ENCODE measurements at places on chromosomes 11 and 22.

GRCh38 chr11:20038972-20039371 is 121.3 kb downstream of the DBX1 start:
- no peak for DNase-seq

- no peak for DNase-seq
These were observed 1.2 kb upstream of the AHNAK start for GRCh38 chr11:62547691-62548281.

DNA sequence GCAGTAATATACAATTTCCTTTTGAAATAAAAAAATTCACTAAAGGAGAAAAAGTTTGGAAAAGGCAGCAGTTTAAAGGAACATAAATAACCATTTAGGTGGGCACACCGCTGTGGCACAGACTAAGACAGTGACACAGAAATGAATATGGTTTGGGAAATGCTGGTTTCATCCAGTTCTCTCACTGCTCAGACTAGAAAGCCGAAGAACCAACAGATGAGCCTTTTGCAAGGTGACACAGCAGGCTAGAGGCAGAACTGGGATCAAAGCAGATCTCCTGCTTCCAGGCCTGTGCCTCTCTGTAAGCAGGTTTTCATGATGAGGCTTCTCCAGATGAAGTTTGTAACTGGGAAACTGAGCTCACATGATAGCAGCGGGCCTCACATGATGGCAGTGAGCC is 380.0 kb upstream of the NARS2 start:
- DNase-seq: no peak

DNA sequence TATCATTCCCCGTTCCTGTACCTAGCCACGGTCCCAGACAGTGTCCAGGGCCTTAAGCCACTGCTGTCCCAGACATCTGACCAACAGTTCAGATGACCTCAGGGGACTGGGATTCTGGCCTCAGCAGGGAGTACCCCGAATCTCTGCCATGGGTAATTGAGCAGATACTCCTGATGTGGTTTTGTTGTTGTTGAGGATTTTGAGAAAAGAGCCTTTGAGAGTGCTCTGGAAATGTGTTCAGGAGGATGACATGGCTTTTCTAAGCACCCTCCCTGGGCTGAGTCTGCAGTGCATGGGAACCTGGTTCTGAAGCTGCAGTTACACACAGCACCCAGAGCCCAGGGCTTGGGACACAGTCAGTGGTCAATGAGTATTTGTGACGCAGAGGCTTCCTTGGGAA is 30.4 kb downstream of the ADAMTS15 start:
- no peak for DNase-seq

- no peak for DNase-seq
These were observed at the start of gene FXYD6 for GRCh38 chr11:117876341-117877119. Gene FXYD6, minus strand, starts transcription at chr11:117876658. Its CDS starts 33,882 bp downstream, at chr11:117842776.

DNA sequence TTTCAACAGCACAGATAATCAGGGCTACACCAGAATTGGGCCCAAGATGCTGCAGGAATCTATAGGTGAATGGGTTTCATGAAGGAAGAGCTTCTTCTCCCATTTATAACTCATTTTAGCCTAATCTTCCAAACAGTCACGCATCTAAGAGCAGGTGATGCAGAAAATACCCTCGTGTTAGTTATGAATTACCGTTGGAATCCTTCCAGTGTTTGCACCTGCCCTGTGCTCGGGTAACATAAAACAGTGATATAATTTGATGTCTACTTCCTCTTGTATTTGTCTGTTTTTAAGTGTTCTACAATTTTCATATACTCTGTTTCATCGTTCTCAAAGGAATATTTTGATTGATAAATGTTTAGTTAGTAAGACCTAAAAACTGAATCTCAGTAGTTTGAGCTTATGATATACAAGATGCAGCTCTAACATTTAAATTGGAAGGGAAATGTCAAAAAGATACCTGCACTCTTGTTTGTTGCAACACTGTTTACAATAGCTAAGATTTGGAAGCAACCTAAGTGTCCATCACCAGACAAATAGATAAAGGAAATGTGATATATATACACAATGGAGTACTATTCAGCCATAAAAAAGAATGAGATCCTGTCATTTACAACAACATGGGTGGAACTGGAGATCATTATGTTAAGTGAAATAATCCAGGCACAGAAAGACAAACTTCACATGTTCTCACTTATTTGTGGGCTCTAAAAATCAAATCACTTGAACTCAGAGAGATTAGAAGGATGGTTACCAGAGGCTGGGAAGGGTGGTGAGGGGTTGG is 42.1 kb downstream of the PPARA start:
- no peak for DNase-seq

DNA sequence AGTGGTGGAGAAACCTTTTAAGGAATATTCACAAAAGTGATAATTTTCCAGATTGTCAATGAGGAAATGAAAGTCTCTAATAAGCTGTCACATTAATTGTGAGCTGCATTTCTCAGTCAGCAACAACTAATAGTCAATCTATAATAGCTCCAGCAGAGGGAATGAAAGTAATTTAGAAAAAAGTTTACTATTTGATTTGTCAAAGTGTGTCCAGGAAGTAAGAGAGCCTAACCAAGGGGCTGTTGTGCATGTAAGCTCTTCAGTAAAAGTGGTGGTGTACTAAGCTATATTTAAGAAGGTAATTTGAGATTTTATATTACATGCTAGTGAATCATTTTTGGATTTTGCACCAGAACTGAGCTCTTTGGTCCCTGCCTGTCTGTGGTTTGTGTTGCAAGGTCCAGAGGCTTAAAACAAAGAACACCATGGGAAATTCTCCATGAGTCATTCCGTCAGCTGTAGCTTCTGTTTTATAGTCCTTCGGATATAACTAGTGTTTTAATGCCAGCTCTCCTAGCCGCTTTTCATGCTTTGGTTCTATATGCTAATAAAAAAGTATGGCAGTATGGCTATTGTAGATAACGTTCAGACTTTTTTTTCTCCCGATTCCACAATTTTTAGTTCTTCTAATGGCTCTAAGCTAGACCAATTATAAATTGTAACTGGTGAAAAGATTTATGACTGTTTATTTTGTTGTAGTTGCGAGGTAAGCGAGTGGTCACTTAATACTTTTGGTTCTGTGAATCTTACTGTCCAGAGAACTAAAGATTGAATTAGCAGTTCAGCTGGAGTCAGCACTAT is 64.6 kb downstream of the ARHGEF12 start:
- DNase-seq: no peak

DNA sequence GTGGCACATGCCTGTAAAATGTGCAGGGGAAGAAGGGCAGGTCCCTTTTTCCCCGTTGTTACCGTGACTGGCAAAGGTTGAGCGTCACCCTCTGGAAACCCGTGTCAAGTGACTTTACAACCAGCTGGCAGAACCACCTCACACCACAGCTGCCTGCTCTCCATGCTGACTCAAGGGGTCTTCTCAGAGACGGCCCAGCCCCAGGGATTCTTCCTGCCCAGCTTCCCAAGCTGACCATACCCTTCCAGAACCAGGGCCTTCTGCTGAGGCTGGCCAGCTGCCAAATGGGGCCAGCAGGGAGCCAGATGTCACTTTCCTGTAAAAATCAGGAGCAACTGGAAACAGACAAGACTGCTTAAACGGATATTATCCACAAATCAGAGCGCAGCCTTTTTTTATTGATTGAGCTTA is 6.3 kb downstream of the PC start:
- no peak for DNase-seq

DNA sequence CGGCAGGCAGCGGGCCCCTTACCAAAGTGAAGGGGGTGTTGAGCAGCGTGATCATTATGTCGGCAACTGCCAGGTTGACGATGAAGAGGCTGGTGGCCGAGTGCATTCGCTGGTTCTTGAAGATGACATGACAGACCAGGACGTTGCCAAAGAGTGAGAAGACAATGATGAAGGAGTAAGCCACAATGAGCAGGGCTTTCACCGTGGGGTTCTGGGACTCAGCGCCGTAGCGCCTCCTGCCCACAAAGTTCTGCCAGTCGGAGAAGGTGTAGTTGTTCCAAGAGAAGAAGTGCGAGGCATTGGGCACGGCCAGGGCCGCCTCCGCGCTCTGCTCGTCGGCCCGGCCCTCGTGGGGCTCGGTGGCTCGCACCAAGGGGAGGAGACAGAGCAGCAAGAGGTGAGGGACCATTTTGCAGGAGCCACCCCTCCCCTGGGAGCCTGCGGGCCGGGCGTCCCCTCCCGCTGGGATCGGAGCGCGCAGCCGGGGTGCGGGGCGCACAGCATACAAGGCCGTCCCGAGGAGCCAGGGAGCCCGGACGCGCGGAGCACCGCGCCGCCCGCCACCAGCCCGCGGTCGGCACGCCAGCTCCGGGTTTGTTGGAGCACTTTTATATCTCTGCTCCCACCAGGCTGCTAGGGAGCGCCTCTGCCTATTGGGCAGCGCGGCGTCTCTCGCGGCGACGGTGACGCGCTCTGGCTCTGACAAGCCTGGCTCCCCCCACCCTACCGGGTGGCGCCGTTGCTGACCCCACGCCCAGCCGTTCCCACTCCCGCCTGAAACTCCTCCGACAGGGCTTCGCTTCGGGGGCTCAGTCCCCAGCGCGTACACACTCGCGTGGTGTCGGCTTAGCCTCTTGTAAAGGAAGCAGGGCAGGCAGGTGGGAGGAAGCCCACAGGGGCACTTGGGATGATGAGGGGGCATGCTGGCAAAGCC is at the start of gene GPR83:
TSS of gene GPR83 (minus strand) at position 581 of the 934 bp plus-strand sequence. CDS start at position 409, 172 bp downstream.
- no peak for DNase-seq

DNA sequence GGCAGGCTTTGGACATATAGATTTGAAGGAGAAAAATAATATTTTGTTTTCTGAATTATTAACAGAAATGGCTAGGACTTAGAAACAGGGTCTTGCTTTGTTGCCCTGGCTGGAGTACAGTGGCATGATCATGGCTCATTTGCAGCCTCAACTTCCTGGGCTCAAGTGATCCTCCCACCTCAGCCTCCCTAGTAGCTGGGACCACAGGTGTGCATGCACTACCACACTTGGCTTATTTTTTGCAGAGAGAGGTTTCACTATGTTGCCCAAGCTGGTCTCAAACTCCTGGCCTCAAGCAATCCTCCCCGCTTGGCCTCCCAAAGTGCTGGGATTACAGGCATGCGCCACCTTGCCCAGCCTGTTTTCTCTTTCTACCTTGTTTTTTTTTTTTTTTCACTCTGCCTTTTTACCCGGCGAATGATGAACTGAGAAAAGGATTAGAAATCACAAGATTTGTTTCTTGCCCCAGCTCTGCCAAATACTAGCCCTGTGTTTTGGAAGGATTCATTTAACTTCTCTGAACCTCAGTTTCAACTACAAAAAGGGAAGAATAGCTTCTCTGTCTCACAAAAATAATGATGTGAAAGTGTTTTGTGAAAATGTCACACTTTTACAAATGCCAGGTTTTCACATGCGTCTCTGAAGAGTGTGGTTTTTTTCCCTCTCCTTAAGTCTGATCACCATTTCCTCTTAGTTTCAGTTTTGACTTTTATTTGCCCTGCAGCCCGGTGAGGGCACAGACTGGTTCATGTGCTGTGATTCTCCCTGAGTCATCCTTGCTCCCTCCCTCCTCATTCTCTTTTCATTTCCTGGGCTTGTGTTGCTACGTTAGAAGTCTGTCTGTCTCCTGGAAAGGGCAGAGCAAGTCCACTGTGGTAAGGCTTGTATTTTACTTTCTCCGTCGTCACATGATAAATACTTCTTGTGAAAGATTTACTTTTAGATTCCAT is 67.7 kb downstream of the BCL2L13 start:
- DNase-seq: no peak

DNA sequence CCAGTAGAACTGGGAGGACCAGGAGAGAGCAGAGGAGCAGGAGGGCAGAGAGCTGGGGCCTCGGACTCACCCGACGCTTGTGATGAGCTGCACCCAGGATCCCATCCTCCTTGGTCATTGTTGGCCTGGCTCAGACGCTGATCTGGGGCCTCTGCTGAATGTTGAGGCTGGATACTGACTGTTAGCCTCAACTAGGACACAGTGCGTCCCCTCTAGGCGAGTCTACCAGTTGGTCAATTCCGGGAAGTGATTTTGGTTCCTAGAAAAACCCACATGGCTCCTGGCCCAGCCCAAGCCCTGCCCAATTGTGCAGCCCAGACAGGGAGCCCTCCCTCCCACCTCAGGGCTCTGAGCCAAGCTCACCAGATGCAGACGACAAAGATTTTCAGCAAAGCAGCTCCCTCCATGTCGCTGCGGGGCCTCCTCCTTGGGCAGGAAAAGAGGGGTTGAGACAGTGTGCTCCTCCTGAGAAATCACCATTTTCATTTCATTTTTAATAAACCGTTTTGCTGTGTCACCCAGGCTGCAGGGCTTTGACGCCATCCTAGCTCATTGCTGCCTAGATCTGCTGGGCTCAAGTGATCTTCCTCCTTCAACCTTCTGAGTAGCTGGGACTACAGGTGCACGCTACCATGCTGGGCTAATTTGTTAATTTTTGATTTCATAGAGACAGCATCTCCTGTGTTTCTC is at the start of gene APOL4:
TSS of gene APOL4 (minus strand) at position 180 of the 690 bp plus-strand sequence. CDS start at position 105, 75 bp downstream.
- DNase-seq: no peak

- no peak for DNase-seq
These were observed 1.5 kb downstream of the RANGAP1 start for GRCh38 chr22:41284465-41284864.

- DNase-seq: no peak
These were observed 800 bp downstream of the KCTD21 start for GRCh38 chr11:78187366-78188285.

- no peak for DNase-seq
These were observed 526.6 kb upstream of the CADM1 start for GRCh38 chr11:116030697-116031331.

DNA sequence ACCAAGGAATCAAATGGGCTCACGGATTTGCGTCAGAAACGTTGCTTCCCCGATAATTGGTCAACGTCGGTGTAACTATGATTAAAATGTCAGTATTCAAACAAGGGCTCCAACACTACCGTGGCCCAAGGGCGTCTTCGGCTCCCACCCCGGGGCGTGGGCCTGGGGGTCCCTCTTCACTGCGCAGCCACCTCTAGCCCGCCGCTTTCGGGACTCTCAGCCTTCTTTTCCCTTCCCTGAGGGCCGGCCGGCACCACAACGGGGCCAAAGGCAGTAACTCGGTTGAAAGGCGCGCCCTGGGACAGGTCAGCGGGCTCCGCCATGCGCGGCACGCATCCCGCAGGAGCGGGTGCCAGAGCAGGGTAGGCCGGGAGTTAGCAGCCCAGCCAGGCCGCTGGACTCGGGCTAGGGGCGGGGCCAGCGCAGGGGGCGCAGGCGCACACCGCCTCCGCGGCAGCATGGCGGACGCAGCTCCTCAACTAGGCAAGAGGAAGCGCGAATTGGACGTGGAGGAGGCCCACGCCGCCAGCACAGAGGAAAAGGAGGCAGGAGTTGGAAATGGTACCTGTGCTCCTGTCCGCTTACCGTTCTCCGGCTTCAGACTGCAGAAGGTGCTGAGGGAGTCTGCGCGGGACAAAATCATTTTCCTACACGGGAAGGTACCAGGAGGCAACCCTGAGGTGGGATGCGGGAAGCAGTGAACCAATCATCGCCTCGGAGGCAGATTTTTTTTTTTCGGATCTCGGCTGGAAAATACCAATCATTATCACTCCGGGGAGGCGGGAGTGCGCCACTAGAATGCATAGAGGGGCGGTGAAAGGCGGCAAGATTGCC is at the start of gene DCPS:
TSS of gene DCPS (plus strand) at position 438 of the 834 bp plus-strand sequence. CDS start at position 459, 21 bp downstream.
- peak; percentile 70 for DNase-seq

GRCh38 chr22:24289114-24289513 is 18.5 kb downstream of the SPECC1L start:
- no peak for DNase-seq

DNA sequence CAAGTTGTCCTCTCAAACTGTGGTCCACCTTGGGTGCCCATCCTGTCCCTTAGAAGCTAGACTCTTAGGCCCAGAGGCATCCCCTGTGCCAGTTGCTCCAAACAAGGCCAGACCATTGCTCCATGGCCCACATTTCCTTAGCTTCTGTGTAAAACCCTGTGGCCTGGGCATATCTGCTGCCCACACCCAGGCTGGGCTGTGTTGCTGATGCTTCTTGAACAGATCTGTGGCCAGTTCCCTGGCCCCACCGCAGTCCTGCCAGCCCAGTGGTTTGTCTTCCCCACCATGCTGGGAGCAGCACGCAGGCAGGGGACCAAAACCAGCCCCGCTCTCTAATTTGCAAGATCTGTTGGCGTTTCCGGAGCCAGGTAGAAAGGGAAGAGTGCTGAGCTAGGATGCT is 72.2 kb downstream of the CSNK2A3 start:
- no peak for DNase-seq
